Liver (tissue), 10 donors: ENCODE measurements at places on chromosomes 2 and 18. TPM values are rescaled to one million over a fixed set of nuclear protein-coding genes. Genes with fewer than 3 reads are reported as not detected.

- H3K27ac ChIP-seq, result no peak overlapping the region
- H3K36me3 ChIP-seq, result no peaks in the 10 kb centered on the region
- H3K4me1 ChIP-seq, result no peaks in the 10 kb centered on the region
- no peaks in the 10 kb centered on the region for H3K27me3 ChIP-seq
Measured at GRCh38 chr2:83941886-83942285, 517.2 kb downstream of the SUCLG1 start.

GRCh38 chr2:173161507-173161906 lies 85.9 kb downstream of the MAP3K20 start:
- no peak for DNase-seq
- no peak overlapping the region for H3K27ac ChIP-seq
- no peaks in the 10 kb centered on the region for H3K27me3 ChIP-seq
- peaks cover 1% of the 10 kb centered on the region for H3K36me3 ChIP-seq

GRCh38 chr2:39981883-39982311 lies 202.8 kb upstream of the THUMPD2 start:
- DNase-seq, result no peak
- no peaks in the 10 kb centered on the region for H3K4me1 ChIP-seq
- no peak overlapping the region for H3K27ac ChIP-seq
- H3K27me3 ChIP-seq, result no peaks in the 10 kb centered on the region
- H3K4me3 ChIP-seq, result no peak overlapping the region

- no peaks in the 10 kb centered on the region for H3K27me3 ChIP-seq
- no peak overlapping the region for H3K27ac ChIP-seq
- DNase-seq, result no peak
- no peak overlapping the region for H3K4me3 ChIP-seq
Measured at GRCh38 chr2:177772529-177772928, 300.0 kb downstream of the PDE11A start.

DNA sequence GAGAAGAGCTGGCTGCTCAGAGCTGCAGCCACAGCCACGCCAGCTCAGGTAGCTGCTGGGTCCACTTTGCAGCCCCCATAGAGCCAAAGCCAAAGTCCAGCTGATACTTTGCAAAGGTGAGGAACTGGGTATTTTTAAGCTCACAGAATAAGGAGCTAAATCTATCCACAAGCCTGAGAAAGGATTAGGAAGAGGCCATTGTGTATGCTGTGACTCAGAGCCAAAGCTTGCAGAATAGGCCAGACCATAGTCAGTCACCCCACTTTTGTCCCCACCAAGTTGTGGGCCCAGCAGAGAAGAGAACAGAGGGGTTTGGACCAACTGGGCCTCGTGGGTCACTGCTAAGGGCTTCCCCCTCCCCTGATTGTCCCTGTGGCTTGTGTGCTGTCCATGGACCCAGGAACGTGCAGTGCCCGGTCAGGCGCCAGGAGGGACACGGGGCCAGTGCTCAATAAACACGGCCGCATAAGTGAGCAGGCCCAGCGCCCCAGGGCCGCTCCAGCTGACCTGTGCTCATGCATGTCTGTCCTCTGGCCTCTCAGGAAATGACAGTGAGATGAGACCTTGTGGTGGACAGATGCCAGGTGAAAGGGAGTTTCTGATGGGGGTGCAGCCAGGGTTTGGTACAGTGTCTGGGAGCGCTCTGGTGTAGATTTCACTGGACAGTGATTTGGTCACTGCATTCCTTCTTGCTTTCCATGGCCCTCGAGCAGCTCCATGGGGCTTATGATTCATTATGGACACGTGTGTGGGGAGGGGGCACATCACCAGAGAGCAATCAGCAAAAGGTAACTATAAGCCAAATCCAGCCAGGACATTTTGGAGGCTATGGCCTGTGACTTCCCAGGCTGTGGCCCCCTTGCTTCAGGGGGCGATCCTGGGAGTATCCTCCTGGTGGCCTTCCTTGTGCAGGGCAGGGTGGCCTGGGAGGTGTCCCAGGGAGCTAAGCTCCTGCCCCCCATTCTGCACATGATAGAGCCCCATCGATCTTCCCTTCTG lies 31.3 kb downstream of the MAL start:
- no peak overlapping the region for H3K4me3 ChIP-seq
- H3K36me3 ChIP-seq, result no peaks in the 10 kb centered on the region
- no peak overlapping the region for H3K27ac ChIP-seq
- DNase-seq, result no peak
- H3K4me1 ChIP-seq, result no peaks in the 10 kb centered on the region

ATAD2B gene
- total RNA-seq, result 16.1 TPM
